ENCODE measurements at places on chromosomes 4 and X.

- no peak for DNase-seq
Observed at GRCh38 chr4:183205193-183205592, 106.1 kb downstream of the WWC2 start.

GRCh38 chr4:53105313-53105712, 243.2 kb downstream of the RASL11B start:
- DNase-seq: no peak

DNA sequence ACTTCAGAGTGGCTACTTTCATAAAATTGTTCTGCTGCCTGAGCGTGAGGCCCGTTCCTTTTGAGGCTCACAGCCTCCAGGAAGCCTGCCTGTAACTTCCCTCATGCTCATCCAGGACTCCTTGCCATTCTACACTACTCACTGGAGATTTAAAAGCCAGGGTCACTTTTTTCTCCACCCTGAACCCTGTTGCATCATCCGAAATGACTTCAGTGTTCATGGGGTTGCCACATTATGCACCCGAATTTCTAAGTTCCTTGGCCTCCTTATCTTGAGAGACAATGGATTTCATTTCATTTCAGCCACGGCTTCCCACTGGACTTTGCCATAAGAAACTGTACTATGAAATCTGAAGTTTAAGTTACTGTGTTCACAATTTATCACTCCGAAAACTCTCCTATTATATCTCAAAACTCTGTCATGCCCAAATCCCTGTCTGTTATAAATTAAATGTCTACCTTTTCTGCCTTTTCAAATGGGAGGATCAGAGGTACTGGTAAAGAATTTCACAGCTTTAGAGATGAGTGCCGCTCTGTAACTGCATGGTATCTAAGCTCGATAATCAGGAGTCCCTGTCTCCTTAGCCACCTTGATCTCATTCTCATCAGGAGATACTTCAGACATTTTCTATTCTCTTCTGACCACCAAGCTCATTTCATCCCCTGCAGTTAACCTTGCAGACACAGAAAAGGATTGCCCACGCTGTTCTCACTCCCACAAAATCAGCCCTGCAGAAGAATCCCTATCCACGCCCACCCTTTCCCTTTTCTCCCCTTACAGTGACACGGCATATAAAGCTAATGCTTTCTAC, 59.9 kb downstream of the TRIML1 start:
- no peak for DNase-seq

DNA sequence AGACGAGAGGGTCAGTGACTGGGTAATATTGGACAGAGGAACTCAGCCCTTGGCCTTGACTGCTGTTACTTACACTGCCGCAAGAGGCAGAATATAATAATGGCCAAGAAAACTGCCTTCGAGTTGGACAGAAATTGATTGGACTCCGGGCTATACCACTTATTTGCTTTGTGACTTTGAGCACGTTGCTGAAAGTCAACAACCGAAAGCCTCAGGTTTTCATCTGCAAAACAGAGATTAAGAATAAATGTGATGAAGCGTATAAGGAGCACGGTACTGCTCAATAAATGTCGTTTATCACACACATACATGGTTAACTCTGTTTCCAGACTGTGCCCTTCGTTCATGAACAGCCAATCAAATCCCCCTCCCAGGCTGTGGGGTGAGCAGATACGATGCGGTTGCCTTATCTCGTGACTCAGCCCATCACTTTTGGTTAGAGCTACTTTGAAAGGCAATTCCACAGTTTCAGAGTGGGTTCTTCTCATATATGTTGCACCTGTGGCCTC, 91.6 kb downstream of the TSPAN7 start:
- DNase-seq: no peak

DNA sequence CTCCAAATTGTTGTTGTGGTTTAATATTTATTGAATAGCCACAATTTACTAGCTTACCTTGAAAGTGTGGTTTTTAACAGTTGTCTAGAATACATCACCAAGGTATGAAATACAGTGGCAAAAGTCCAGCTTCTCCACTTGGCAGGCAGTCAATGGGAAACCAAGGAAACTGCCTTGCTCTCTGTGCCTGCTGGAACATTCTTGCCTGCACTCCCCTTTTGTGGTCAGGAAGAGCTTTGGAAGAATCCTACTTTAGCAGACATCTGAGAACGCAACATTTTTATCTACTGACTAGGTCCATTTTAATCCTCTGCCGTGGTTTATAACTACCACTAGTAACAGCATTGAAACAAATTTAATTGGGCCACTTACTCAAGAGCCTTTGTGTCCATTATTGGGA, 64.5 kb downstream of the TENM3 start:
- no peak for DNase-seq

DNA sequence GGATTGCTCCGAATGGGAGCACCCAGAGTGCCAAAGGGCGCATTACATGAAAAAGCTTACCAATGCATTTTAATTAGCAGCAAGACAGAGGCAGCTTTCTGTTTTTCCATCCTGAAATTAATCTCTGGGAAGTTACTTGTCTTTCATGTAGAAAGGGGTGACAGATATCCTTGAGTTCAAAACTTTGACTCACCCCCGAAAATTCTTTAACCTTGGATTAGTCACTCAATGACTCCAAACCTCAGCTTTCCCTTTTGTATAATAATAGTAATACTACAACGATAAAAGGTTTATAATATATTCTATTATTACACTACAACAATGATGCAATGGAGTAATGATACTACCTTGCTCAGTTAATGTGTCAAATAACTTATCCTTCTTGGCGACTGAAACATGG, 126.3 kb downstream of the ADAMTS3 start:
- DNase-seq: no peak

DNA sequence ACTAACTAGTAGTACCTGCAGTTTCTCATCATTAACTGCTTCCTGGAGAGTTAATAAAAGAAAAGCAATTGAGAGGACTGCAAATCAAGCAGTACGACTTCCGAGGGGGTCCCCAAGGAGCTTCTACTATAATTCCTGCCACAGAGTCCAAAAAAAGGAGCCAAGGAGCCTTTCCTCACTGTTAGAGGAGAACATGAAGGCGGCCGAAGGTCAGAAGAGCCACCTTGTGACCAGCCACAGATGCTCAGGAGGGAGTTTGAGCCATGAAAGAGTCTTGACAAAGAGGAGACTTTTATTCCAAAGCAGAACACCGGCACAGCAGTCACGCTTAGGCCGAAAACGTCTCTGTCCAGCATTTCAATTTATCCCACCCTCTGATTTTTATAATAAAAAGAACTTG, 62.2 kb downstream of the RELL1 start:
- DNase-seq: no peak

- peak; percentile 37 for DNase-seq
Observed at GRCh38 chrX:150486011-150486410, 82.4 kb upstream of the MTM1 start.
